GM06990 (cell line): ENCODE measurements at places on chromosomes 3 and 15.

- no peak for DNase-seq
Measured at GRCh38 chr3:72628065-72628464, 220.2 kb downstream of the SHQ1 start.

GRCh38 chr15:51801391-51801835, 28.0 kb upstream of the TMOD3 start:
- no peak for DNase-seq

- no peak for DNase-seq
Measured at GRCh38 chr15:77001351-77001750, 6.4 kb downstream of the PSTPIP1 start.

DNA sequence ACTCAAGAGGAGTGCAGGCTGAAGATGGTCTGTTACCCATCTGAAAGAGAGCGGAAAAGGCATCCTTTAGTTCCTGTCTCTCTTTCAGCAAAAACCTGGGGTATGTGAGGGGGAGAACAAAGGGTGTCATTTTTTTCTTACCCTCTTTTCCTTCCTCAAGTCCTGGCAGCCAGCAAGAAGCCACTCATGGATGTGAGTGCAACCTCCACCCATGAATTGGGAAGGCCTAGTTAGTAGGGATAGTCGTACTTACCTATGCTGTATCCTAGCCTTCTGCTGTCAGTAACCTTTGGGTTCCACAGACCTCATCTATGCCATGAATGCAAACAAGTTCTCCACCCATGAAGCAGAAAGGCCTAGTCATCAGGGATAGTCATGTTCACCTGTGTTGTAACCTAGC, 472.8 kb downstream of the ZIC1 start:
- DNase-seq: no peak

DNA sequence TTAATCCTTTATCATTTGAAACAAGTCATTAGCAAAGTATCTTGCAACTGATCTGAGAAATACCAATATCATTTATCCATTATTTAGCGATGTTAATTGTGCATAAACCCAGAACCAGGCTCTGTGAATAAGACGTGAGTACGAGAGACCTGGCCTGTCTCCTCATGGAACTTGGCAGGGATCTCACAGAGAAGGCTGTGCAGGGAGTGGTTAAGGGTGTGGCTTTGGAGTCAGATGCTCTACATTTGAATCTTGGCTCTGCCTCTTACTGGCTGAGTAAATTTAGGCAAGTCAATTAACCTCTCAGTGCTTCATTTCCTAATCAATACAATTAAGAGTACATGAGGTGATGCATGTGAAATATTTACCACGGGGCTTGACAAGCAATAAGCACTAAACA, 39.9 kb upstream of the TBL1XR1 start:
- no peak for DNase-seq

DNA sequence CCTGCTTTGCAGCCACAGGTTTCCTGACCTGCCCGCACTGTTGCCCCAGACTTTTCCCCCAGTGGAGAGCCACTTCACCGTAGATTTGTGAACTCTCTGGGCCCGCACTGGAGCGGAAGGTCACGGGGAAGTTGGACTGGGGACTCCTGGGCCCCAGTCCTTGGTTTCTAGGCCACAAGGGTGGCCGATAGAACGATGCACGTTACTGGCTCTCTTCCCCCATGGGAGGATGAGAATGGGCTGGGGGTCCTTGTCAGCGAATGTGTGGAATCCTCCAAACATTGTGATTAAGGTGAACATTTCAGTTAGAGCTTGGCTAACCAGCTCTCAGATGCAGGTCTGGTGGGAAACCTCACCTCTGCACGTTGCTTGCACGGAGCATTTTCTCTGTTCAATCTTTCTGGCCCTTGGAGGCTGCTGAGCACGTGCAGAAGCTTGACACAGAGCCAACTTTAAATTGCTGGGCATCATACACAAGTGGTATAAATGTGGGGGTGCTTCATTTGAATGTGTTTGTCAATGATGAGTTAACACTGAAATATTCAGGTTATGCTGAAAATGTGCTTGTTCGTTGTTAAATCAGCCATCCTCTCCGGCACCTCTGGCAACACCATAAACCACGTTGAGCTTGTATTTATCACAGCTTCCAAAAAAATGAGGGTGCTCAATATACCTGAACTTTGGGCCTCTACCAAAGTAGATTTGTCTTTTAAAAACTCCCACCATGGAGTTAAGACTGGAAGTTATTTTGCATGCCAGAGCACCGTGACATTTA, 976 bp downstream of the DIS3L start:
- no peak for DNase-seq

- no peak for DNase-seq
Measured at GRCh38 chr3:51966922-51967383, 301 bp downstream of the PCBP4 start.

- DNase-seq: no peak
Measured at GRCh38 chr15:87527416-87527815, 729.1 kb downstream of the NTRK3 start.

DNA sequence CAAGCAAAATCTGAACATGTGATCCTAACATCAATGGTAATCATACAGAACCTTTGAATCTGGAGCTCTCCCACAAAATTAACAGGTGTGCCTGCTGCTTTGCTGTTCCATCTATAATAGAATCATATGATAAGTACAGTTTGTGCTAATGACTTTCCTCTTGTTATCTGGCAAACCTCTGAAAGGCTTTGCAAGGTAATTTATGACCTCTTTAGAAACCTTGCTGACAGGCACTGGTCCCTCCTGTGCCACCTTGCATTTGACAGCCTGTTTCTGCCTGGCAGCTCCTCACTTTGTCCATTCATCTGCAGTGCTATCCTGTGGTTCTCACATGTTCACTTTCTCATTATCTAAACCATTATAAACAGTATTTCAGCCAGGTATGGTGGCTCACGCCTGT, 10.2 kb upstream of the HTR3C start:
- DNase-seq: no peak

- DNase-seq: no peak
Measured at GRCh38 chr15:42083605-42083908, 10.8 kb downstream of the PLA2G4D start.

- DNase-seq: no peak
Measured at GRCh38 chr3:175240921-175241320, 381.8 kb downstream of the NAALADL2 start.

- DNase-seq: peak; percentile 23
Measured at GRCh38 chr3:193742628-193743027, 149.6 kb downstream of the OPA1 start.

DNA sequence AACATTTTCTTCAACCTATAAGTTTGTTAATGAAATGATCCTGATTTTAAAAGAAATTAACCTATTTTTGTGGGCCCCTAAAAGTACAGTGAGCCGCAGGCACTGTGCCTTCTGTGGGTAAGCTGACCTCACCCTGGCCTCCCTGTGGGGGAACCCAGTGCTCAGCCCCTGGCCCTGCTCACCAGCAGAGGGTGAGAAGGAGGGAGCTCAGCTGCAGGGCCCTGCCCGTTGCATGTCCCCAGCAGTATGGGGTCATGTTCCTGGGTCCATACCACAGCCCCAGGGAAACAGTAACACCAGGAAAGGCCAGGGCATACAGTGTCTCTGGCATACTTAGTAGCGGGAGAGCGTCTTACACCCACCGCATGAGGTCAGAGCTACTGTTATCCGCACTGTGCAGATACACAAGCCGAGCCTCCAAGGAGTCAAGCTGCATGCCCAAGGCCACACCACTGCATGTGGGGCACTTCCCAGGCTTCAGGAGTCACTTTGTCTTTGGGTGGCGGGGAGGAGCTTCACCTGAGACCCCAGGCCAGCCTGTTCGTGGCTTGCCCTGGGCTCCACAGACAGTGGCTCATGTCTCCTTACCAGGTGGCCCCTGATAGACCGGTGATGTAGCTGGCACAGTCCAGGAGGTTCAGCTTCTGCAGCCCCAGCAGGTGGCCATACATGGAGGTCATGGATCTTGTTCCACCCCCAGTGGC, 22.6 kb upstream of the EHD4 start:
- DNase-seq: no peak

DNA sequence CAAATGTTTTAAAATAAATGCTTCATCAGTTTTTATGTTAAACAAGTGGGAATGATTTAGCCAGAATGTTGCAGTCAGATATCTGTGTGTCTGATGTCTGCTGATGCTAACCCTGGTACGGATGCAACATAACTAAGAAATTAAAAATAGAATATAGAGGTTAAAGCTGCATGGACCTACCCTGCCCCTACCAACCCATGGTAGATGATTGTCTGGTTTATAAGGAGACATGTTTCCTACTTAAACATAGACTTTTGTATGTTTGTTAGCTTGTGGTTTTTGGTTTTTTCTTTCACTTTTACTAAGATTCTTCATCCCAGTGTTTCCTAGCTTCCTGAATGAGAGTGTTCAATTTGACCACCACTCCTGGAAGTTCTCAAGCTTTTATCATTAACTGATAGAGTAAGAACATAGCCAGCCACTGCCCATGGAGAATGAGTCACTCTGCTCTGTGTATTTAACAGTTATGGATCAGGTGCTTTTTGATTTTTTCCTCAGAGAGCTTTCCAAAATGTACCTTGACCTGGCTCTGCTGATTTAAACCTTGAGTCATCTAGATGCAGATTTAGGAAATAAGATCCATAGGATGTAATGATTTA, 70.7 kb upstream of the VEPH1 start:
- DNase-seq: no peak

DNA sequence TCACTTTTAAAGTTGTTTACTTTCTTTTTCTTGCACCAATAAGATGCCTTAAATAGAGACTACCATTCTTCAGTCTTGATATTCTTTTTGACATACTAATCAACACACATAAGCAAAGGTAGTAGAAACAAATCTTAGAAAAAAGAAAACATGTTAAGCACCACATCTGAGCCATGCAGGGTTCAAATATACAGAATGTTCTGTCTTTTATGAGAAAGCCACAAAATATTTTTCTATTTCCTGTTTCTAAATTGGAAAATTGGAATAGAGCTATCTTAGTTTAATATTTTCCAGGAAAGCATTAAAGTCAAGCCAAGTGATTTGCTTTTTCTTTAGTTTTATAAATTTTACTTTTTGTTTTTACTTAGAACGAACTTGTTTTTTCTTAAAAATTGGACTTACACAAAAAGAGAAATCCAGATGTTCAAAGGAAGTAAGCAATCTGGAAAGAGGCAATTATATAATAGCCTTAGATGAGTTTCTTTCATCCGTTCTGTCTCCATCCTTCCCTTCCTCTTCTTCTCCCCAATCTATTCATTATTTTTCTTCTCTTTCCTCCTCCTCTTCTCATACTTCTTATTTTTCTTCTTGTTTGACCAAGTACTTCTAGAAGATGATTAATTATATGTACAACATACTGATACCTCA, 731.7 kb downstream of the SQOR start:
- no peak for DNase-seq

- DNase-seq: no peak
Measured at GRCh38 chr3:6746443-6746842, 114.5 kb upstream of the GRM7 start.

GRCh38 chr3:169660709-169661360, 2.7 kb downstream of the MECOM start:
- no peak for DNase-seq

DNA sequence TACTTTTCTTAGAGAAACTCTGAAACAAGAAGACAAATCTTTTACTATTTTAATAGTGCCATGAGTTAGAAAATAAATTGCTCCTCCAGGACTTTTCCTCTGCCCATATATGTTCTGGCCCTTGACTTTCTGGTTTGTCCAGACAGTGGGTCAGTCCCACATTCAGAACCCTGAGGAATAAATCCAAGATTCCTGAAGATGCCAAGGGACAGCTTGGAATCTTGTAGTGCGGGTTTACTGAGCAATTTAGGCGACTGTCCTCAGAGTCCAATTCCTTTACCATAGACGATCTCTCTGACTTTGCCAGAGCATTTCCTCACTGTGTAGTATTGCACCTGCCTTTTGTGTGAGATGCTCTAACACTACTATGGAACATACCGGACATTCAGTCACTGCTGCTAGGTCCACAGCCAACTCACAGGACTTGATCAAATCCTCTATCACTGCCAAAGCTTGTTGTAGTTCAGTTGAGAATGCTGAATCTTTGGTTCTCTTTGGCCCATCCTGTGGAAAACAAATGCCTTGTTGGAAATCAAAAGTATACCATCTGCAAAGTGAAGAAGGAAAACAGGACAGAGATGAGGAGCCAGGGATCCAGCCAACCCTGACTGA, 37.4 kb upstream of the B3GNT5 start:
- no peak for DNase-seq

DNA sequence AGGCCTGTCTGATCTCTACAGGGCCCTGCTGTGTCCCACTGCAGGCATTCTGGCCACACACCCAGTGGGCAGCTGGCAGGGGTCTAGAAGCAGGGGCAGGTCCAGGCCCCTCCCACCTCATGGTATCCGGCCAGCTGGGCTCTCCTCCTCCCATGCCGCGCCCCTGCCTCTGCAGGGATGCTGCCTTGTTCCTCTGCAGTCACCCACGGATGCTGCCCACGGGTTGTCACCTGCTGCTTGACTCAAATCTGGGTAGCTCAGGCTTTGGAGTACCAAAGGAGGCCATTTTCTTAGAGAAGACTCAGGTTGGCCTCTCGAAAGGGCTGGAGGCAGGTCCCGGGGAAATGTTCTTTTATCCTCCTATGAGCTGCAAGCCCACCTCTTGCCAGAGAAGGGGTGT, 25.0 kb downstream of the EFCAB12 start:
- DNase-seq: no peak

GRCh38 chr3:47404431-47404876, 23.6 kb downstream of the PTPN23 start:
- DNase-seq: no peak

DNA sequence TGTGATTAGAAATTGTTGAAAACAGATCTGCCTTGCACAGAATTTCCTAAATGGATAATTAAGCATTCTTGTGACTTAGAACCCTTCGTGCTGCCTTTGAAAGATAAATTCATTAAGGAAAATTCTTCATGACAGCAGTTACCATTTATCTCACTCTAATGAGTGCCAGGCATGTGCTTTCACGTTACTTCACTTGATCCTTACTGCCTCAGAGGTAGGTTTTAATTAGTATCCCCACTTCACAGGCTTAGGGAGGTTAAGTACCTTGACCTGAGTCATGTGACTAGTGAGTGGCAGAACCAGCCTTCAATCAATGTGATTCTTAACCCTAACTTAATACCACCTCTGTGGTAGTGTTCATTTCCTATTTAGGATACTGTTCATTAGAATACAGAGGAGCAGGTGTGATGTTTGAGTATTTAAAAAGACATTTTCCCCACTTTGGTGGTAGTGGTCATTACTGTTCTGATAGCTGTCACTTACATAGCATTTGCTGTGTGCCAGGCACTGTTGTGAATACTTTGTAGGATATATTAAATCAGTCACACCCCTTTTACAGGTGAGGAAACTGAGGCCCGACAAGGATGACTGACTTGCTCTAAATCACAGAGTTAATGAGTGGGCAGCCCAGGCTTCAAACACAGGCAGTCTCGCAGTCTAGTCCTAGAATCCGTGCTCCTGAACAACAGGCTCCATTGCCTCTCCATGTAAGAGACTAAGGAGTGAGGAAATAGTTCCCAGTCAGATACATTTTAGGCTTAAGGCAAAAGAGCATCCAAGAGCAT, 57.9 kb downstream of the RLBP1 start:
- DNase-seq: no peak
